ENCODE measurements at places on chromosomes 6 and 20.
A peak's percentile ranks its signal among the peaks of the same experiment; 100 is the strongest.

- no peak for DNase-seq
Measured at GRCh38 chr6:9523462-9523861, 891.4 kb downstream of the TFAP2A start.

- no peak for DNase-seq
Measured at GRCh38 chr20:35660122-35660937, 4.4 kb downstream of the CPNE1 start.

DNA sequence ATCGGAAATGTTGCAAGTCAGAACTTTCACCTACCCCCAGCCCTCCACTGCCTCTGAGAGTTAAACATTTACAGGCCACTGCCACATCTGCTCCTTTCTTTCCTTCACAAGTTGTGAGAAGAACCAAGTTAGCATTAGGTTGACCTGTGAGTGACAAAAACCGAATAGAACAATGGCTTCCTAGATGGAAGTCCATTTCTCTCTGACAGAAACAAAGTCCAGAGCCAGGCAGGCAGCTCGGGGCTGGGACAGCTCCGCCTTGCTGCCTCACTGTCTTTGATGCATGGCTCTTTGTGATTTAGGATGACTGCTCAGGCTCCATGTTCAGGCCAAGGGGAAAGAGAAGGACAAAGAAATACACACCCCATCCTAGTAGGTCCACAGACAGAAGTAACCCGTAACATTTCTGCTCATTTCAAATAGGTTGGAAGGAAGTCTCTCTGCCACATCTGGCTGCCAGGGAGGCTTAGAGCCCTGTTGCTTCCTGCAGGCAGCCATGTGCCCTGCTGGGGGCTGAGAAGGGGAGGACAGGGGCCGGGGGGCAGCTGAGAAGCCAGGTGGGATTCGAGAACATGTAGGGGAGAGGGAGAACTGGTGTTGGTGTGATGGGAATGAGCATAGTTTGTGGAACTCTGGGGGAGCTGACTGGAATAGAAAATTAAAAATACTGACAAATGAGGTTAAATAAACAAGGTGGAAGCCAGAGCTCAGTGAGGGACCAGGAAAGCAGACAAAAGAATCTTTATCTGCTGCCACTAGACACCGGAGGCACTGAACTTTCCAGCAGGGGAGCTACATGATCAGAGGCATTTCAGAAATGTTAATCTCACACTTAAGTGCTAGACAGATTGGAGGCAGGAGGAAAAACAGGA, 19.5 kb upstream of the IER3 start:
- no peak for DNase-seq

- no peak for DNase-seq
Measured at GRCh38 chr20:50675671-50676376, 15.5 kb downstream of the RIPOR3 start.

- no peak for DNase-seq
Measured at GRCh38 chr6:5950361-5950785, 56.4 kb downstream of the NRN1 start.

DNA sequence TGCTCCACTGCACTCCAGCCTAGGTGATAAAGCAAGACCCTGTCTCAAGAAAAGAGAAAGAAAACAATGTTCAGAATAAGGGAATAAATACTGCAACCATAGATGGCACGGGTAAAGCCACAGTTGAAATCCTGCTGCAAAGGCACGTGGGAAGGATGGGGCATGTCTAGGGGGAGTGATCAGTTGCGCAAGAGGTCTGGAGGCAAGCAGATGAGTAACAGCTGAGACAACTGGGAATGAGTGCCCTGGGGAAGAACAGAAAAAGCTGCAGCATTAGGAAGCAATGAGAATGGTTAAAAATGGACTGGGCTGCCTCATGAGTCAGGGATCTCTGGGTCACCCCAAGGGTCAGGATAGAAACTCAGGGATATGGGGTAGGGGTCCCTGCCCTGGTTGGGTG, 96.3 kb downstream of the GMPR start:
- DNase-seq, result peak; percentile 96

DNA sequence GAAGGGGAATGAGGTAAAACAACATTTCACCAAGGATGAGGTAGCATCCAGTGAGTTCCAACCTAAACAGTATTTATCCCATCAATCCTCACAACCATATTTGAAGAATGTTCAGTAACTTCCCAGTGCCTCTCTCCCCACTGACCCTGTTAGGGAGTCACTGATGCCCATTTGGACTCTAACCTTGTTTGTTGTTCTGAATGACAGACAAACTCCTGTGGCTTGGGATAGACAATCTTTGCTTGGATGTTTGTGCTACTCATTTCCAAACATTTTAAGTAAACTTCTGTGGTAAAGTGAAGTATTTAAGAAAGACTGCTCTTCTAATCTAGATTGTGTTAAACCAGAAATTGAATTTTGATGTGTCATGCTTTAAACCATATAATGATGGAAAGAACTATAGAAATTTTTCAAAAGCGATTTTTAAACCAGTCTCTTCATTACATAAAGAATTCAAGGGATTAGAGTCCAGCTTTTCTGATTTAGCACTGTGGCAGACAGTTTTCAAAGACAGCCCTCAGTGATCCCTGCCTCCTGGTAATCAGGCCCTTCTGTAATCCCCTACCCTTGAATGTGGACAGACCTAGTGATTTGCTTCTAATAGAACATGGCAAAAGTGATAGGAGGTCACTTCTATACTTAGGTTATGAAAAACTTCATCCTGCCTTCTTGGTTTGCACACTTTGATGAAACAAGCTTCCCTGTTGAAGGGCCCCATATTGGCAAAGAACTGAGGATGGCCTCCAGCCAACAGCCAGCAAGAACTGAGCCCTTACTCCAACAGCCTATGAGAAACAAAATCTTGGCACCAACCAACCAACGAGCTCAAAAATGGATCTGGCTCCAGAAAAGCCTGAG, 191.6 kb downstream of the DST start:
- no peak for DNase-seq

DNA sequence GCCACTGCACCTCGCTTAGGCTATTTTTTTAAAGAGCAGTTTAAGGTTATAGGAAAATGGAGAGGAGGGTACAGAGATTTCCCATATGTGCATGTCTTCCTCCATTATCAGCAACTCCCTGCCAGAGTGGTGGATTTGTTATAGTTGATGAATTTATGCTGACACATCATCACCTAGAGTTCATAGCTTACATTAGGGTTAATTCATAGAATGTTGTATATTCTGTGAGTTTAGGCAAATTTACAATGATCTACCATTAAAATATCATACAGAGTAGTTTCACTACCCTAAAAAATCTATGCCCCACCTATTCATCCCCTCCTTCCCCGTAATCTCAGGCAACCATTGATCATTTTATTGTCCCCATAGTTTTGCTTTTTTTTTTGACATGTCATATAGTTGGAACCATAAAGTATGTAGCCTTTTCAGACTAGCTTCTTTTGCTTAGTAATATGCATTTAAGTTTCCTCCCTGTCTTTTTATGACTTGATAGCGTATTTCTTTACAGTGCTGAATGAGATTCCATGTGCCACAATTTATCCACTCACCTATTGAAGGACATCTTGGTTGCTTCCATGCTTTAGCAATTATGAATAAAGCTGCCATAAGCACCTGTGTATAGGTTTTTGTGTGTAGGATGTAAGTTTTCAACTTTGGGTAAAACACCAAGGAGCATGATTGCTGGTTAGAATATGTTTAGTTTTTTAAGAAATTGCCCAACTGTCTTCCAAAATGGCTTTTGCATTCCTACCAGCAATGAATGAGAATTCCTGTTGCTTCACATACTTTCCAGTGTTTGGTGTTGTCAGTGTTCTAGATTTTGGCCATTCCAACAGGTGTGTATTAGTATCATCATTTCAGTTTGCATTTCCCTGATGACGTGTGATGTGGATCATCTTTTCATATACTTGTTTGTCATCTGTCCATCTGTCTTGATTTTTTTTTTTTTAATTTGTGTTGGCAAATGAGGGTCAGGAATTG, 60.2 kb downstream of the NCOA3 start:
- DNase-seq, result no peak

DNA sequence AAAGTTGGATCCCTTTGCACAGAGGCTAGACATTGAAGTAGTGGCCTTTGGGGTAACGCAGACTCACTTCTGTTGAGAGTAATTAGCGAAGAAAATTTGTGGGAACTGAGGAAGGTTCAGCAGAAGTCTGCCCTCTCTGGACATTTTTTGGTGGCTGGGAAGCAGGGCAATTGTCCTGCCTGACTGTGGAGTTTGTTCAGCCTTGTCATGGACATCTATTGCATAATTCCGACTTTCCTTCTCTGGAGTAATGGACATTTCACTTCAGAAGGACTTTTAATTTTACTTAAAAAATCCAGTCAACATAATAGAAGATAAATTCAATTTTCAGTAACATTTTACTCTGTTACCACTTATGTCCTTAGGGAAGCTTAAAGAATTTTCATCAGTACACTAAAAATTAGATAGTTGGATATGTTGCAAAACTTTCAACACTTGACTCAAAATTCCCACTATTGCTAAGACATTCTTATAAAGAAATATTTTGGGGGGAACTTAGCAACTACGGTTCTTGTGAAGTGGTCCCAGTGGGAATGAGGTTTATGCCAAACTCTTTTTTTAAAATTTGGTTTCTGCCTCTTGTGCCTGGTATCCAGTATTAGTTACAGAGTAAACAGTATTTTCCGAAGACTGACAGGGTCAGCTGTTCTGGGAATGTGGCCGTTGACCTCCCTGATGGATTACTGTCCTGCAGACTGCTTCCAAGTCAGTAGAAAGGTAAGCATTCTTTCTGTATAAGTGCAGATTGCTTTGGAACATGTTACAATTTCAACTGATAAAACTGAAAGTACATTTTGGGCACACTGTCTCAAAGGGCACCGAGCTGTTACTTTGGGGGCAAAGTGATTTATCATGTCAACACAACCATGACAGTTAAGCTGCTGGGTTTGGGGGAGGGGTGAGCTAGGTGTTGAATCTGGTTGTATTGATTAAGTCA, 100.6 kb upstream of the MLIP start:
- no peak for DNase-seq

GRCh38 chr6:7180751-7181150, 73.0 kb downstream of the RREB1 start:
- no peak for DNase-seq

GRCh38 chr6:149385998-149386646, 13.9 kb upstream of the SUMO4 start:
- no peak for DNase-seq

- no peak for DNase-seq
Measured at GRCh38 chr20:46826343-46826984, 68.2 kb upstream of the EYA2 start.

DNA sequence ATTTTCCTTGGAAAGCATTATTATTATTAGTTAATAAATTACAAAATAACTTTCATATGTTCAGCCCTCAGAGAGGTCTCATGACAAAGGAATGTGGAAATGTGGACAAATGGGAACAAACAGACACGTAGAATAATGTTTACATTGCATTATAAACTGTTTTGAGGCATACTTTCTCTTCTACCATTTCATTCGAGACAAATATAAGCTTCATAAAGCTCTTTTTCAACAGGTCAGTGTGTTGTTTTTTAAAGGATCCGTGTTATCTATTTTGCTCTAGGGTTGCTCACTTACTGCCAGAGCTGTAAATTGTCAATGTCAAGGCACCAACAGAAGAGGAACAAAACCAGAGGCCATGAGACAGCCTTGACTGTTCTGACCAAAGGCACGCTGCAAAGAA, 256.8 kb downstream of the PHACTR1 start:
- no peak for DNase-seq

DNA sequence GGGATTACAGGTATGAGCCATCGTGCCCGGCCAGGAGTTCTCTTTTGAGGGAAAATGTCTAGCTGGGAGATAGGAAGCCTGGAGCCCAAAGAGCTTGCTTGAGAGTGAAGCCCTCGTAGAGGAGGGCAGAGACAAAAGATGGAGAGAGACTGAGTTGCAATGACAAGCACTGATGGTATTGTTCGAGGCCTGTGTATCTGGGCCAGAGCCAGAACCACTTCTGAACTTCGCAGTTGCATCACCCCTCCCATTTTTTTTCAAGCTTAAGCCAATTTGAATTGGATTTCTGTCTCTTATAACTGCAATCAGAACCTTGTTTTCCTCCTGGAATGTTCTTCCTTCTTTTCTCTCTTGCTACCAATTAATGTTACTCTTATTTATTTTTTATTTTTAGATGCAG, 83.1 kb downstream of the KCNB1 start:
- DNase-seq, result no peak

DNA sequence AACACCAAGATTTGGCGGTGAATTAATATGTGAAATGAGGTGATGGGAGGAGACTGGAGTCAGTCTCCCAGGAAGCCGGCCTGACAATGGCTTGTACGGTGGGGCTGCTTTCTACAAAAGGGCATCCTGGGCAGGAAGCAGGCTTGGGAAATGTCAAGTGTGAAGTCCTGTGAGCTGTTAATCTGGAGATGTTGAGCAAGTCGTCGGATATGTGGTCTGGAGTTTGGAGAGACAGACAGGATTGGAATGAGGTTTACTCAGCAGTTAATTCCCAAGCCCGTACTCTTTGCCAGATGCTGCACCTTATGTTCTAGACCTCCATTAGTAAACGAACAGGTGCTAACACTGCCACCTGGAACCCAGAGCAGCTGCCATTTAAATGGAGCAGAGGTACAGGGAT, 107.7 kb upstream of the FOXC1 start:
- no peak for DNase-seq

DNA sequence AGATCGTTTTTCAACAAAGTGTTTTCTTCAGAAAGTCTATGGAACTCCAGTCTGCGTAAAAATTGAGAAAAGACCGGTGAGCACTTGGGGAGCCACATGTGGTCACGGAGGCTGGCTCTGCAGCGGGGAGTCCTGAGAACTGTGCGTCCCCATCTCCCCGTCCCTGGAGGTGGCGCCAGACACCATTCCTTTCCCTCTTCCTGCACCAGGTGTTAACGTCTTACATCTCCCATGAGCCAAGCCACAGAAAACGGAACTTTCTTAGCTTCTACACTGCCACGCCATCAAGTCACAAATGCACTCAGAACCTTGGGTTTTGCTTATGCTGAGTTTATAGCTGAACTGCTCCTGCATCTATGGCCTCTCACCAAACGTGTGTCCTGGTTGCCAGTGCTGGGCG, 62.6 kb downstream of the GINS1 start:
- DNase-seq, result no peak

GRCh38 chr6:21846541-21847451, 253.2 kb downstream of the SOX4 start:
- DNase-seq, result no peak

DNA sequence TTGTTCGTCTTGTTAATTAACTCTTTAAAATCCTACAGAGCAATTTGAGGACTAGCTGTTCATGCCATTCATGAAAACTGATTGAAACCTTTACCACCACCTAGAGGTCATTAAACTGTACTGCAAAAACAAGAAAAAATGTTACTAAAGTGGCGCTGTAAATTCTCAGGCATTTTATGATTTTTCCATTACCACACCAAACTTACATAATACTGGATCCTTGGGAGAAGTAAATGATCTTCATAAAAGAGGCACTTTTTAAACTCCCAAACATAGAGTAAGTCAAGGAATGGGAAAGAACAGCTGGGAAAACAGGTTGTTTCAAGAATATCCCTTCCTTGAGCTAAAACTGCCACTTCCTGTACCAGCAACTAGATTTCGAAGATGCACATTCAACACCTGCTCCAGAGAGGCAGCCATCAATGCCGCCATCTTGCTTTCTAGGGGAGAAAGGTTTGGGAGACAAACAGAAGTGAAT, 54.3 kb downstream of the MYLIP start:
- no peak for DNase-seq

Data from vagina (tissue), 2 donors.